ENCODE measurements at places on chromosomes 5 and 9. TPM values are rescaled to one million over a fixed set of nuclear protein-coding genes. Genes with fewer than 3 reads are reported as not detected.
A peak's percentile ranks its signal among the peaks of the same experiment; 100 is the strongest.

GRCh38 chr5:64594601-64595000 lies 88.8 kb downstream of the RGS7BP start:
- H3K4me3 ChIP-seq: no peak overlapping the region
- H3K27ac ChIP-seq: no peak overlapping the region
- H3K4me1 ChIP-seq: no peaks in the 10 kb centered on the region
- no peak for DNase-seq
- H3K36me3 ChIP-seq: no peaks in the 10 kb centered on the region

SV2C gene
- not detected for total RNA-seq

GRCh38 chr5:56534102-56534829 lies 281.1 kb upstream of the MAP3K1 start:
- H3K4me1 ChIP-seq: no peaks in the 10 kb centered on the region
- no peak overlapping the region for H3K27ac ChIP-seq
- no peak overlapping the region for H3K4me3 ChIP-seq
- no peak for DNase-seq
- no peaks in the 10 kb centered on the region for H3K36me3 ChIP-seq
- peaks cover 9% of the 10 kb centered on the region for H3K27me3 ChIP-seq

DNA sequence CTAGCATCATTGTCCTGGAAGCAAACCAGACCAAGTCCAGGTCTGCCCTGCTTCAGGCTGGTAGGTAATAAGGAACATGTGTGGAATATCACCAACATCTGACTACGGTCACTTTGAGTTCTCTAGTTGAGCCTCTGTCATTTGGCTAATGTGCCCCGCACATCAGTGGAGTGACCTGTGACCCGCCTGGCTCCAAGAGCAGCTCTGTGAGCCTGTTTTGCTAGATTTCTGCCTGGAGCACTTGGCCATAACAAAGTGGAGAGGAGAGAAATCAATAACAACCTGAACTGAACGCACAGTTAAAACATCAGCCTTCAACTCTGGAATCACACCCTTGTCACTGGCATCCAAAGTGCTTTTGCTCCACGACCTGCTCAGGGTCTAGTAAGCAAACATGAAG lies 115.7 kb downstream of the PPP2R2B start:
- no peaks in the 10 kb centered on the region for H3K4me1 ChIP-seq
- no peak overlapping the region for H3K27ac ChIP-seq
- no peaks in the 10 kb centered on the region for H3K27me3 ChIP-seq

DNA sequence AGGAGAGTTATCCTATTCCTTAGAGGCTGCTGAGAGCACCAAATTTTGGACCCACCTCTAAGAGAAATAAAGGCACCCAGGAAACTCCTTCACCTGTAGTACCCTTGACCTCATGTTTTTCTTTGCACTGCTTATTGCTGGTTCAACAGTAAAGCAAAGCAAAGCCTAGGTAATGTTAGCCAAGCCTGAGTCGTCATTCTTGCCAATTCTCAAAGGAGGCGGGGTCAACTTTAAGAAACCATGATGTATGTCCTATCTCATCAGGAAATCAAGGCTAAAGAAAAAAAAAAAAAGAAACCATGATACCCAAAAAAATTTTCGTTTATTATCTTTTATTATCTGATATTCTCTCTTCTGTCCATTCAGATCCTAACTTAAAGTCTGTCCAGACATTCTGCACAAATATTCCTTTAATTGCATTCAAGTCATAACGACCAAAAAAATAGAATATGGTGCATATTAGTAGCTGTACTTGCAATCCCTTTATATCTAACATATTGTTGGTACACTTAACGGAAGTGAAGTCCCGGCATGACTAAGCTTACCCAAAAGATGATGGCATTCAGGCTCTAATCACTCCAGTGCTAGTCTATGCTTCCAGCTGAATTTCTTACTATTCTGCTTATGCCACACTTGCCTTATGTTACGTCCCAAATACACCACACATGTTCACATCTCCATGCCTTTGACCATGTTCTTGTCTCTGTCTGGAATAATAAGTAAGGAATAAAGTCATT lies 1.8 kb downstream of the AUH start:
- DNase-seq: no peak
- H3K27me3 ChIP-seq: no peaks in the 10 kb centered on the region
- peaks cover 14% of the 10 kb centered on the region for H3K36me3 ChIP-seq
- H3K4me1 ChIP-seq: peaks cover 50% of the 10 kb centered on the region
- H3K27ac ChIP-seq: peak overlapping the region; percentile 63
- peak overlapping the region; percentile 95 for H3K4me3 ChIP-seq

TXN gene
- 376 TPM for total RNA-seq

DNA sequence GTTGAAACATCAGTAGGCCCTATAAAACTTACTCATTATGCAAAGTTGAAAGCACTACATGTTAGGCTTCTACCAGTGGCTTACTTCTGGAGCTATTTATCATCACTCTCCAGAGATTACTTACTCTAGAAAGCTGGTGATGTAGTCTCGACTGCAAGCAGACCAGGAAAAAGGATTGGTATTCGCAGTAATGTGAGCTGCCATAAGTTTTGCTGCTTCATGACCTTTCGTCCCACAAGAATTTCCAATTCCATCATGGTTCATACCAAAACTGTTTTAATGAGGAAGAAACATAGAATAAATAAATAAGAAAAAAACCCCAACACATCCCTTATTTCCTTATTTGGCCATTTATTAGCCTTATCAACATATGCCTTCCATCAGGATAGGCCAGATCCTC lies 181.9 kb downstream of the ADAMTS6 start:
- peak; percentile 86 for DNase-seq
- no peaks in the 10 kb centered on the region for H3K27me3 ChIP-seq
- peaks cover 23% of the 10 kb centered on the region for H3K4me1 ChIP-seq
- H3K27ac ChIP-seq: peak overlapping the region; percentile 75

All from HFFc6 (cell line).